GM04503 (cell line): ENCODE measurements at places on chromosomes 3 and 15.

- no peak for DNase-seq
These were observed 82.7 kb downstream of the COL8A1 start for GRCh38 chr3:99720985-99721632.

DNA sequence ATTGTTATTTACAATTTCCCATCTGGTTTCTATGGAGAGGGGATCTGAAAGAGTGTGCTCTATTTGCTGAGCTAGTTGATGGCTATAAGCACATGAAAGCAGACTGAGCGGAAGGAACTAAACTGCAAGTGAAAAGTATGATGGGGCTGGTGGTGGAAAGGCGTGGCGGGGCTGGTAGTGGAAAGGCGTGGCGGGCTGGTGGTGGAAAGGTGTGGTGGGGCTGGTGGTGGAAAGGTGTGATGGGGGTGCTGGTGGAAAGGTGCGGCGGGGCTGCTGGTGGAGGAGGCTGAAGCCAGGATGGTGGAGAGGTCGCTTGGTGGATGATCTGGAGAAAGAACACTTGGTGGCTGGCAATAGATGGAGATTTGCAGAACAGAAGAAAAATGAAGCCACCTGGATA, 136.7 kb downstream of the FMN1 start:
- DNase-seq = no peak

DNA sequence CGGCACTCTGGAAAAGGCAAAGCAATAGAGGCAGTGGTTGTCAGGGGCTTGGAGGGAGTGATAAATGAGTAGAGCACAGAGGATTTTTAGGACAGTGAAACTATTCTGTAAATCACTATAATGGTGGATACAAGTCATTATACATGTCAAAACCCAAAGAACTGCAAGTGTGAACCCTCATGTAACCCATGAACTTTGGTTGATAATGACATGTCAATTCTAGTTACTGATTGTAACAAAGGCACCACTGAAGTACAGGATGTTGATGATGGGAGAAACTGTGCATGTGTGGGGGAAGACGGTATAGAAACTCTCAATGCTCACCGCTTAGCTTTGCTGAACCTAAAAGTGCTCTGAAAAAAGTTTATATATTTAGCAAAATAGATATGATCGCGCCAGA, 36.0 kb downstream of the BTLA start:
- no peak for DNase-seq

DNA sequence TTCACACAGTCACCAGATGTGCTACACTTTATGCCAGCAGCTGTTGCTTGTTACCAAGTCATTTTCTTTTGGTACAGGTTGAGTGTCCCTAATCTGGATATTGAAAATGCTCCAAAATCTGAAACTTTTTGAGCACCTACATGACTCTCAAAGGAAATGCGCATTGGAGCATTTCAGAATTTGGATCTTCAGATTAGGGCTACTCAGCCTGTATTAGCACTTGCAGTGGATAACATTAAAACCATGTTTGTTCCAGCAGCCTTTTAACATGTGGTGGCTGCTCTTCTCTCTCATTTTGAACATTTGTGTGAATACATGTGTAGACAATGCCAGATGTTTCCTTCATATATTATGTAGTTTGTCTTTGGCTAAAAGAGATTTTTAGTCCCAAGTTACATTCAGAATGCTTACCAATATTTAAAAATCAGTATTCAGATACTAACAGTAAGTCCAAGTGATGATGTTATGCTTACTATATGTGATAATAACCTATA, 230.9 kb upstream of the UBE2E1 start:
- DNase-seq = no peak

DNA sequence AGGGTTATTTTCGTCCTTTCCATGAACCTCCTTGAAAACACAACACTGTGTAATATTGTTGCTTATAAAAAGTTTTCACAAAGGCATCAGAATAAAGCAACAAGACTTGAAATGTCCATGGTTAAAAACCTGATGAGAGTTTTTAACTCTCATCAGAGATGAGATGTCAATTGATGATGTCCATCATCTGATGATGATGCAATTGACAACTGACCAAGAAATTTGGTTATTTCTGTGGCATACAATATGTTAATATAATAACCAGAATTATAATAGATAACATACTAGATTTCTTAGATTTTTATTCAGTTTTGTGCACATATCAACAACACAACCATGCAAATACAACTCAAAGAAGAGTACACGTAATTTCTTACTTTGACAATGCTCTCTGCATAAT, 15.5 kb upstream of the FNDC3B start:
- DNase-seq = no peak

DNA sequence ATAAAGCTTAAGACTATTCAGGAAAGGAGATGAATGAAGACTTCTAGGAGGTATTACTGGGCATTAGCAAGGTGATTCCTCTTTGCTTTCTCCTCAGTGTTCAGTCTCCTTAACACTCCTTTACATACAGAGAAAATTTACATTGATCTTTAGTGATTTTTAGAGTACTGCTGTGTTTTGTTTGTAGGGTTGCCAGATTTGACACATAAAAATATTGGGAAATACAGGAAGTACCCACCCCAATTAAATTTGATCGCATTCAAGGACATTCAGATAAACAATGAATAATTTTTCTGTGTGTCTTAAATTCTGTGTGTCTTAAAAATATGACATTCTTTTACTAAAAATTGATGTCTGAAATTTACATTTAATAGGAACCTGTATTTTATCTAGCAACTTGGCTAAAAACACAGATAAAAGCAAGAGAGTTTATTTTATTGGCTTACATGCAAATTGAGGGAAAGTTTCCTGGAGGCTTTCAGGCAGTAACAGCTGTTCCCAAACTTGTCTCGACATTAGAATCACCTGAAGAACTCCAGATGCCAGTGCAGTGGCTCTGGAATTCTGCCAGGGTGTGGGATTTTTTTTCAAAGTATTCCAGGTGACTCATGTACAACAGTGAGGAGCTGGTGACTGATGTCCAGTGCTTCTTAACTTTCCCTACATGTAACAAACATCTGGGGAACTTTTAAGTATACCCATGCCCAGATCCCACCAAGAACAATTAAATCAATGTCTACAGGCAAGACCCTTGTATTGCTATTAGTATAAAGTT, 23.4 kb upstream of the PLOD2 start:
- DNase-seq = no peak

GRCh38 chr15:98233873-98234272, 273.4 kb downstream of the ARRDC4 start:
- DNase-seq = no peak

DNA sequence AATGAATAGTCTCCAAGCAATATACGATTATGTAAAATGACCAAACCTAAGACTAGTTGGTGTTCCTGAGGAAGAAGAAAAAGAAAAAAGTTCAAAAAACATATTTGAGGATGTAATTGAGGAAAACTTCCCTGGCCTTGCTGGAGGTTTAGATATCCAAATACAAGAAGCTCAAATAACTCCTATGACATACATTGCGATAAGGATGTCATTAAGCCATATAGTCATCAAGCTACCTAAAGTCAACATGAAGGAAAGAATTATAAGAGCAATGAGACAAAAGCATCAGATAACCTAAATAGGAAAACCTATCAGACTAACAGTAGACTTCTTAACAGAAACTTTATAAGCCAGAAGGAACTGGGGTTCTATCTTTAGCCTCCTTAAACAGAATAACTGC, 231.1 kb downstream of the TUSC7 start:
- DNase-seq = no peak

GRCh38 chr3:141469720-141470119, 17.1 kb upstream of the RASA2 start:
- DNase-seq = no peak

GRCh38 chr3:72818905-72819304, 29.3 kb downstream of the SHQ1 start:
- no peak for DNase-seq

DNA sequence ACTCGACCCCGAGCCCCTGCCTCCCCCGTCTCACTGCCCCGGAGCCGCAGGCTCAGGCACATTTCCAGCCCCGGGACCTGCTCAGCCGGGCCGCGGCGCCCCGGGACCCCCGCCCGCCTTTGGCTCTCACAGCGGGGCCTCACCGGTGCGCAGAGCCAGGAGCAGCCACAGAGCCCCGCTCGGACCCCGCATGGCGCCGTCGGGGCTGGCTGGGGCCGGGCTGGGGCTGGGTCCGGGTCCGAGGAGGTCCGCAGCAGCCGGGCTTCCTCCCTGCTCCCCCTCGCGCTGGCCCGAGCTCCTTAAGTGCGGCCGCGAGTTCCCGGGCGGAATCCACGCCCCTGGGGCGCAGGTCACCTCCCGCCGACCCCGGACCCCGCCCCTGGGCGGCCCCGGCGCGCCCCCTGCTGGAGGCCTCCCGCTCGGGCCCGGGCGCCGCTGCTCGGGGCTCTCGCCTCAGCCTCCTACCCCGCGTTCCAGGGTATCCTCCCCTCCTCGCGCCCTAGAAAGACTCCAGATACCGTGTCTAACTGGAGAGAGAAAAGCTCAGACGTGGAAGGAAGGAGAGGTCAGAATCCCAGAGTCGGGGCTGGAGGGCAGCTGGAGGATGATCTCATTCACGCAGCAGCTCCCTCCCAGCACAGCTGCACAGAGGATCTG, at the start of gene MELTF:
Gene MELTF (minus strand): TSS at position 307 of the 657 bp plus-strand sequence. CDS start 115 bp downstream, at position 192.
- peak; percentile 6 for DNase-seq

- no peak for DNase-seq
These were observed 617.1 kb downstream of the NTRK3 start for GRCh38 chr15:87639305-87640011.

- DNase-seq = no peak
These were observed 3.5 kb downstream of the SLC26A6 start for GRCh38 chr3:48631516-48632448.

DNA sequence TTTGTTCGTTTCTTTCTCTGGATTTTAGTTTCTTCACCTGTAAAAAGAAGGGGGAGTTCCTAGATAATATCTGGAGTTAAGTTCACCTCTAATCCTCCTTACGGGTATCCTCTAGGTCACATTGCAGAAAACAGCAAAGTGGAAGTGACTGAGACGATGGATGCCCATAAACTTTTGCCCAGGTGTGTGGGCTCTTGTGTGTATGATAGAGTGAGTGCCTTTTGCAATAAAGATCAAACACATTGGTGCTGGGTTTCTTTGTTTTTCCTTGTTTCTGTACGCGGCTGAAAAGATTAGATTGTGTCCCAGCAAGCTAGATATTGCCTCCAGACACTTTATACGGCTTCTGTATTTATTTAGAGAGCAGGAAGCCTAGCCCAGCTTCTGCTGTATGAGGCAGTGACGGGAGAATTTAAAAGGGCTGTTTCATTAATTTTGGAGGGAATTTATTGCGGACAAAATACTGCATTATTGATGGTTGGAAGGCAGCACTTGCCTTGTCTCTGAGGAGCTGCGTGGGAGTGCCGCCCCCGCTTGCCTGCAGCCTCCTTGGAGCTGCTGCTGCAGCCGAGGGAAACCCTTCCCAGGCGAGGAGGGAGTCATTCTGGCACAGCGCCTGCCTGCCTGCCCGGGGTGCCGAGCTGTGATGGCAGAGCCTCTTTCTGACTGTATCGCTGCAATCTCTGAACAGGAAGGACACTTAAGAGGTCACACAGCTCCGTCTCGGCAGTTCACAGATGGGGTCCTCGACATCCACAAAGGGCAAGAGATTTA, 38.5 kb downstream of the PYDC2 start:
- no peak for DNase-seq

- DNase-seq = no peak
These were observed 4.0 kb downstream of the CCDC51 start for GRCh38 chr3:48435774-48436476.

DNA sequence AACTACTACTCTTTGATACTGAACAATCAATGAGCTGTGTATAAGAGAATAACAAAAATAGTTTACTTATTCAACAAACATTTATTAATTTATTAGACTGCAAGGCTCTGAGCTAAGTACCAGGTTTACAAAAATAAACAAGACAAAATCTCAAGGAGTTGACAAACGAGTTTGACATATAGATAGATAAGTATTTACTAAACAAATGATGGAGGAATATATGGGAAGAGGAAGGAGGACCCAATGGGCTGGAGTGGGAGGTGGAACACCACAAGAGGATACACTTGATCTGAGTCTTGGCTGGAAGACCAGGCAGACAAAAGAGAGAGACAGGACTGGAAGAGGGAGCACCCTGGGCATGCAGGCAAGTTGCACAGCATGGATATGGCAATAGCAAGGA, 47.5 kb upstream of the FSIP1 start:
- no peak for DNase-seq

- peak; percentile 53 for DNase-seq
These were observed 340.9 kb upstream of the TBL1XR1 start for GRCh38 chr3:177538048-177538749.

DNA sequence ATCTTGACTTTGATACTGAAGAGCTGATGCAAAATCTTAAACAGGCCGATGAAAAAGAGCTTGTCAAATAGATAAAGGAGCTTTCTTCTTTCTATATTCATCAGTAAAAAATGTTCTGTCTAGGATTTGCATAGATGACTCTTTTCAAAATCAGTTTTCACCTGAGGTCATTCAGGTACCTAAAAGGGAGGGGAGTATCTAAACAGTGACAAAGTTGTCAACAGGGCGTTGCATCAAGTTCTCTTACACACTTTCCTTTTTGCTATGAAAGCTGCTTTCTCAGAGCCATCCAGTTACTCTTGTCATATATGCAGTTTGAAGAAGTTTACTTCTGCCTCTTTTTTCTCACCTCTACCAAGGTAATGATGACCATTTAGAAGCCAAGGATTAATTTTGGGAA, 60.0 kb downstream of the AKAP13 start:
- DNase-seq = no peak

DNA sequence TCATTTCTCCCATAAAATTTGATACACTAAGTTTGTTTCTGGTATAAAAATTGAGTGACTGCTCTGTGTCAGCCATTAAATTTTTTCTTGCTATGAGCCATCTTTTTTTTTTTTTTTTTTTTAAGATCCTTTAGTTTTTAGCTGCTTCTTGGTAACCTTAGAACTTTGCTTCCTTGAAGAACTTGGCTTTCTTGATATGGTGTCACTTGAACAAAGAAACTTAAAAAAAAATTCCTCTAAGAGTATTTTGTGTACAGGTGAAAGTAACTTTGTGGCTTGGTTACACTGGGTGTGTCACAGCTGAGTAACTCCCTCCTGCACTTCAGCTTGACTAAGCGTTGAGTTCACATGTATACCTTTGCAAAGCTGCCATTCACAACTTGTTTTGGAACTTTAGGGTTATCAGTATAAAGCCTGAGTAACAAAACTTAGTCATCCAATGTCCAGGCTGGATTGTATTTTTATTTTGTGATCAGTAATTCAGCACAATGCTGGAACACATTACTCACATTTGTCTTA, 6.5 kb downstream of the CHD2 start:
- DNase-seq = no peak

DNA sequence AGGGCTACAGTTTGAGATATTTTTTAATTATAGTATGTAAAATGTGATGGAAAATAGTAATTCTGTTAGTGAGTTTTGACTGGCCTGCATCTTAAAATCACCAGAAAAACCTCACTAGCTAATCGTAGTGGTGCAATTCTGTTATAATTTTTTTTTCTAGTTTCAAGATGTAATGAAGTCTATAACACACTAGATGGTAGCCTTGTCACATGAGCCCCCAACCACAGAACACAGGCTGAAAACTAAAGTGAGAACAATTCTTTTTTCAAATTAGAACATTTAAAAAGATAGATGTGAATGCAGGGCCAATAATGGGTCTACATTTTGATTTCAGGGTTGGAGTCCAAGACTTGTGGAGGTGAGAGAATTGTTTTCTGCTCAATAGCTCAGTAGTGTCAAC, 83.3 kb upstream of the KCNH8 start:
- DNase-seq = no peak

GRCh38 chr15:90637693-90638092, 79.5 kb upstream of the BLM start:
- DNase-seq = no peak
